GOT3 (cell line): ENCODE measurements at places on chromosomes 7 and 10.

GRCh38 chr10:119263951-119264617 is 56.7 kb downstream of the GRK5 start:
- DNase-seq, result no peak

GRCh38 chr7:154975984-154976383 is 26.9 kb downstream of the PAXIP1 start:
- DNase-seq, result no peak

- DNase-seq, result no peak
Measured at GRCh38 chr7:157486007-157486755, 149.4 kb downstream of the DNAJB6 start.

DNA sequence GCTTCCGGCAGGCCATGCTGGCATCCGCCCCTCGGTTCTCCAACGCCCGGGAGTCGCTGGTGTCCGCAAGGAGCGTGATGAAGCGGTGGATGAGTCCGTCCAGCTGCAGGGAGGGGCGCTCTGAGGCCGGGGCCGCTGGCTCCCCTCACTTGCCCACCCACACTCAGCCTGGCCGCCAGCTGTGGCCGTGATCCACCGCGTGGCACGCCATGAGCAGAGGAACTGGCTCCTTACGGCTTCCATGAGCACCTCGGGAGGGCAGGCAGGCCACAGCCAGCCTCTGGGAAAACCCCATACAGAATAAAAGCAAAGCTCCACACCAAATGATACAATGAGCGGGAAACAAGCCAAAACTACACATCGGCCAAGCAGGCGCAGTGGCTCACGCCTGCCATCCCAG is 15.5 kb upstream of the MICALL2 start:
- no peak for DNase-seq

GRCh38 chr10:13809427-13809826 is 222.7 kb downstream of the PRPF18 start:
- DNase-seq, result no peak

GRCh38 chr10:48238826-48239520 is 35.5 kb downstream of the FRMPD2 start:
- no peak for DNase-seq

DNA sequence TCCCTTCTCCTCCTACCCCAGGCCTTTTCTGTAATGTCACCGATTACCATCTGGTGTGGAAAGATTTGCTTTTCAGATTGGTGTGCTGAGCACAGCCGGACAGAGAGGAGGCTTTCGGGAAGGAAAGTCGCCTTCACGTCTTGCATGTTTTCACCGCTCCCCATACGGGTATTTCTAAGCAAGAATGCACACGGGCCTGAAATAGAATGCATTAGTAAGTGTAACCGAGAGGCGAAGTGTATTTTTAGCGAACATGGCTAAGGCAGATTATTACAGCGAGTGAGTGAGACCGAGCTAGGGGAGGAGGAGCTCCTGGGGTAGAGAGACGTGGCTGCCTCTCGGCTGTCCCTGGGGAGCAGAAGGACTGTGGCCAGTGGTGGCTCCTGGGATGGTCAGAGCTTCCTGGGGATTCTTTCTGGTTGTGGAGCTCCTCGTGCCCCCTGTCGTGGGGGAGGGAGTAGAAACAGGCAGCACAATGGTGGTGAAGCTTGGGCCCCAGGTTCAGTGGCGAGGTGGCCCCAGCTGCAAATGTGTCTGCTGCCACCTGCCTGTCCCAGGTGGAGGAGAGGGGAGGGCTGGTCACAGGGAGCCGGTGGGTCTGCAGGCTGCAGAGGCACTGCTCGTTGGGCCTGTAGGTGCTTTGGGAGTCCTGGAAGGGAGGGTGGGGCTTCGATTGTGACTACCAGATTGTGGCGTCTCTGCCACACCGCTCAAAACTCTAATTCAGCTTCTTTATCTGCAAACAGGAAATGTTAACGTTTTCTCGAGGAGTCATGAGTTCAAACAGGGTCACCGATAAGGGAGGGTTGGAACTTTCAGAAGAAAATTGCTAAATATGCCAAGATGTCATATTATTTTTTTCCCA is 135.8 kb downstream of the CAMK1D start:
- DNase-seq, result no peak

- no peak for DNase-seq
Measured at GRCh38 chr10:63665670-63666134, 144.5 kb downstream of the REEP3 start.

- no peak for DNase-seq
Measured at GRCh38 chr10:70512149-70512639, 33.6 kb downstream of the PALD1 start.

DNA sequence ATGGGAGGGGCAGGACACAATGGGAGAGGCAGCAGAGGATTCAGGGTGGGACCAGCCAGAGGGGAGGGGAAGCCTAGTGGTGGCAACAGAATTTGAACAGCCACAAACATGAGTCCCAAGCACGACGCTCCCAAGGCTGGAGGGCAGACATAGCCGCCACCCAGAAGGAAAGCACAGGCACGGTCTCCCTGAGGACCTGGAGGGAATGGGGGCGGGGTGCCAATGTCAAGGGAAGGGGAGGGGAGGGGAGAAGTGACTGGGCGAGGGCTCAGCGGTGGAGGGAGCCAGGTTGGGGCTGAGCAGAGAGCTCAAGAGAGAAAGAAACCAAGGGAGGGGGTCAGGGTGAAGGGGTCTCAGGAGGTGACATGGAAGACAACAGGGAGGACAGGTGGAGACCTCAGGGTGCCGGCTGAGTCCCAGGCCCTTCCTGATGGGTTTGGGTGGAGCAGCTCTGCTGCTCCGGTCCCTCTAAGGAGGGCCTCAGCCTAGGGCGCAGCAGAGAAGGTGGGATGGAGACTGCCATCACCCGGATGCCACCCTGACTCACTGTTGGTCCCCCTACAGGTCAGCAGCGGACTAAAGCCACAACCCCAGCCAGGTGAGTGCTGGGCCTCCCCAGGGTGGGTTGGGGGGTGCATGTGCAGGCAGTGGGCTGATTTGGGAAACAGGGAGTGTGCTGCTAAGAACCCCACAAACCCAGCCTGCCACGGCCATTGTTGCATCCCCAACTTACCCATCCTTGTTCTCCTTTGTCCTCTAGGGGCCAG is 24.2 kb downstream of the PILRA start:
- DNase-seq, result no peak

DNA sequence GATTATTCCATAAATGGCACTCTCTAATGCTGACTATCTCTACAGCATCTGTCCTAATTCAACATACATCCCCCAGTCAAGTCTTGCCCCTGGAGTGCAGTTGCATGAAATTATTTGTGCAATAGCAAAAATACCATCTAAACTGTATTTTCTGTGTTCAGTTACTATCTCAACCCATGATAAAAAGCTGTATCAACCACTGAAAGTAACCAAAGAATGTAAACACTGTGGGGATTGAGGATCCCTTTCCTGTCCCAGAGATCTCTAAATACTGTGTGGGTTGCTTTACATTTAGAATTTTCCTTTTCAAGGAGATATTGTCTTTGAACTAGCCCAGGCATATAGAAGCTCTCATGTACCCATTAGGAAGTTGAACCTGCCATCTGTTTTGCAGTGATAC is 23.9 kb upstream of the DGKI start:
- DNase-seq, result no peak

DNA sequence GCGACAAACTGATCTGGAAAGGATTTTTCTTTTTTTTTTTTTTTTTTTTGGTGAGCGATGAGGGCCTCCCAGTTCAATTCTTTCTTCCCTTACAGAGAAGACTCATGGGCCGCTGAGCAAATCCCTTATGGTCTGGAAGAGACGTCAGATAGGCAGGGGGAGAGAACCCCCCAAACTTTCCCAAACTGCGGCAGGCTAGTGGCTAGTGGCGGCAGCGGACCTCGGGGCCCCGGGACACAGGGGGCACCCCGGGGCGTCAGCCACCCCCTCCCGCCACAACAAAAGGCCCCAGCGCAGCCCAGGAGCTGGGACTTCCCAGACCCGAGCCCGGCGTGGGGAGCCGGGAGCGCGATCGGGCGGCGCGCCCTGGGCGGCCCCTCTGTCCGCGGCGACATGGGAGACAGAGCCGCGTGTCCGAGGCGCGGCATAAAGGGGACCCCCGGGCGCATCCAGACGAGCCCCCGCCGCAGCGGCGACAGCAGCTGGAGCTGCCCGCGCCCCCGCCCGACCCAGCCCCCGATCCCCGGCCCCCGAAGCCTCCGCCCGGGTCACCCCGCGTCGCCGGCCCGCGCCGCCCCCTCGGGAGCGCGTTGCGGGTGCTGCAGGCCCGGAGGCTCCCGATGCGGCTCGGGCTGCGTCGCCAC is 755 bp downstream of the FAM171A1 start:
- no peak for DNase-seq

- no peak for DNase-seq
Measured at GRCh38 chr7:129262324-129262723, 37.5 kb downstream of the AHCYL2 start.

GRCh38 chr7:36979810-36980248 is 255.5 kb upstream of the AOAH start:
- DNase-seq, result no peak

GRCh38 chr7:1809070-1809469 is 139.0 kb downstream of the ELFN1 start:
- no peak for DNase-seq

DNA sequence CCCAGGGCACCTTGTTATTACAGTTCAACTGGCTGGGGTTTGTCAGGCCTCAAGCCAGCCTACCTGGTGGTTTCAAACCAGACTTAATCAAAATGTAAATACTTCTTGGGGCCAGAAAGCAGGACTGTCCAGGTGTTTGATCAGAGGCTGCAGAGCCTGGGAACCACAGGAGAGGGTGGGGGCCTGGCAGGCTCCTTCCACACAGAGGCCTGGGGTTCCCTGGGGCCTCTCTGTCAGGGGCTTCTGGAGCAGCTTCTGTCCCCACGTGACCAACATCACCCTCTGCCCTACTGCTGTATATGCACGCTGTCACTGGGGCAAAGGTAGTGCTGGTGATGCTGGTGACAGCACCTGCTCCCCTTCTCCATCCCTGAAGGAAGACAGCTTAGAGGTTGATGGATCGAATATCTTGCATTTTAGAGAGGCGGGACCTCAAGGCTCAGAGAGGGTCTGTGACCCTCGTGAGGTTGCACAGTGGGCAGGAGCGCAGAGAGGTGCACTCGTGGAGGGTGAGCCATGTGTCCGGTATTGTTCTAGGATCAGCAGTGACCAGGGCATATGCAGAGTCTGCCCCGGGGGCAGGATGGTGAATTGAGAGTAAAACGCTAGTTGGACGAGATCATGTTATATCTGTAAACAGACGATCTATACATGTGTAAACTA is 95.4 kb downstream of the GRK5 start:
- DNase-seq, result no peak

- DNase-seq, result no peak
Measured at GRCh38 chr10:586151-586550, 103.3 kb downstream of the DIP2C start.
